ENCODE measurements at places on chromosomes 16 and 17. TPM values are rescaled to one million over a fixed set of nuclear protein-coding genes. Genes with fewer than 3 reads are reported as not detected.
A peak's percentile ranks its signal among the peaks of the same experiment; 100 is the strongest.

DNA sequence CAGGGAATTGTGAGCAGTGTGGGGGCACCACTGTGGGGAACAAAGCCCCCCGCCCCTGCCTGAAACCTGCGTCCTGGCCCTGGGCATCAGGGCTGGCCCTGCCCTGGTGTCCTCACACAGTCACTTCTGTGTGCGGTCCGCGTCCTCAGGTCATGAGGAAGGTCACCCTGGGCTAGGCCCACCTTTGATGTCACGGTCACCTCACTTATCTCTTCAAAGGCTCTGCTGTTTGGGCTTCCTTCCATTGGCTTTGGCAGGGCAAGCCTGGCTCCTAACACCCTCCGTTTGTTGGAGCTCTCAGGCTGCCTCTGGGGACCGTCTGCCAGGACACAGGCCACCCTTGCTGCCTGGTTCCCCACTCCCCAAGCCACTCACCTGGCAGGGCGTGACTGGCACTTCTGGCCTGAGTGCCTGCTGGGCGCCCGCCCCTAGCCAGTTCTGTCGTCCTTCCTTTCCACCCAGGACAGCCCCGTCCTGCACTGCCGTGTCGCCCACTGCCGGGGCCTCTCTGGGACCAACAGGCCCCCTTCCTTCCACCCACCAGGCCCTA, 8.8 kb downstream of the CENPX start:
- DNase-seq = no peak

DNA sequence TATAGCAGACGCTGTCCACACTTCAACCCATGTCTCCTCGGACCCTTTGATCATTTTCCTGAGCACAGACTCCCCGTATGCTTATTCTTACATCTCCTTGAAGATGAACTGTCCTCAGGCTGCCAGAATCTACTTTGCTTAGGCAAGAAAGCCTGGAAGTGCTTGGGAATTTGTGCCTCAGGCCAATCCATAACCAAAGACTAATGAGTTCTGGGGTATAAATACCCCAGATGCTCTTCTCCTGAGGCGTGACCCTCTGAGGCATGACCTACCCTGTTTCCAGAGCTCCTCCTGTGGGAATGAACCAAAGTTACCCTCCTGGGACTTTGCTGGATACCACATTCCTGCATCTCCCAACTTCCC, 10.1 kb upstream of the TEKT3 start:
- no peak for DNase-seq

GRCh38 chr17:66994930-66995535, 30.5 kb downstream of the CACNG4 start:
- no peak for DNase-seq

GRCh38 chr17:69528035-69528434, 113.5 kb downstream of the MAP2K6 start:
- DNase-seq = no peak

DNA sequence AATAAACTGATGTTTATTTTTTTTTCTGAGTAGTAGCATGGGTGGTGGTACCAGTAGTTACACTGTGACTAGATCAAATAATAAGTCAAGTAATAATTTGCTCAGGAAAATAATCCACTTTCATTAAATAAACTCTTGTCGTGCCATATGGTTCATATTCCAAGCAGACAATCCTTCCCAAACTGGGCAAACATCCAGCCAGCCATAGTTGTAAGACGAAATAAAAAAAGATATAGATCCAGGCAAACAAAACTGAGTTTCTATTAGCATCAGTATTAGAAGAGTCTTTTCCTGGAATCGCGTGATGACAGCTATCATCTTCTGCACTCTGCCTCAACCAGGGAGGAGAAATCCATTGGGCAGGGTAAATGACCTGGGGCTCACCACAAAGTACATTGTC, 508.4 kb upstream of the GOT2 start:
- peak; percentile 26 for DNase-seq

GRCh38 chr16:54627616-54628015, 303.0 kb upstream of the IRX5 start:
- DNase-seq = no peak

DNA sequence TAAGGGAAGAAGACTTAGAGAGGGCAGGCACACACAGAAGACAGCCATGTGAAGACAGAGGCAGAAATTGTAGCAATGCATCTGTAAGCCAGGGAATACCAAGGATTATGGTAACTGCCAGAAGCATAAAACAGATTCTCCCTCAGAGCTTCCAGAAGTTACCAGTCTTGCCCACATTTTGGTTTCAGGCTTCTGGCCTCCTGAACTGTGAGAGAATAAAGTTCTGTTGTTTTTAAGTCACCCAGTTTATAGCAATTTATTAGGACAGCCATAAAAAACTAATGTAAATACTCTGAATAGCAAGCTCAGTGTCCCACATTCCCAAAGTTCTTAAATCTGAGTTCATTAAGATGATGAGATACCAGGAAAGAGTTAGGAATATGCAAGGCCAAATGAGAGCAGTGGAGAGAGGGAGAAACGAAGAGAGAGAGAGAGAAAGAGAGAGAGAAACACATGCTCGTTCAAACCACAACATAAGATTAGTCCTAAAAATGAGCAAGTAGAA, 123.4 kb downstream of the HS3ST3A1 start:
- DNase-seq = no peak

- no peak for DNase-seq
Observed at GRCh38 chr16:89475144-89475543, 15.2 kb downstream of the ANKRD11 start.

DNA sequence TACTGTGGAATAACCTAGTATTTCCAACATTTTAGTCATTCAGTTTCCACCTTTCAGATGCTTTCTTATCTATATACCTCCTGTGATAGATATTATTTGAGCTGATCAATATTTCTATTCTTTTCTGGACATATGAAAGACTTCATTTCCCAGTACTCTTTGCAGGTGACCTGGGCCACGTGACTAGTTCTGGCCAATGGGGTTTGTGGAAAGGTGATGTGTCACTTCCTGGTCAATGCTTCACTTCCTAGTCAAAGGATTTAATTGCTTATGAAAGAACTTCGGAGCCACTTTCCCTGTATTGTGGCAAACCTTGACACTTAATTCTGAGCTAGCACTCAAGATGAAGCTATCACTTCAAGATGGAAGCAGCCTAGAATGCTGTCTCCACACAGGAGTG, 248.9 kb upstream of the FOXF1 start:
- DNase-seq = no peak

DNA sequence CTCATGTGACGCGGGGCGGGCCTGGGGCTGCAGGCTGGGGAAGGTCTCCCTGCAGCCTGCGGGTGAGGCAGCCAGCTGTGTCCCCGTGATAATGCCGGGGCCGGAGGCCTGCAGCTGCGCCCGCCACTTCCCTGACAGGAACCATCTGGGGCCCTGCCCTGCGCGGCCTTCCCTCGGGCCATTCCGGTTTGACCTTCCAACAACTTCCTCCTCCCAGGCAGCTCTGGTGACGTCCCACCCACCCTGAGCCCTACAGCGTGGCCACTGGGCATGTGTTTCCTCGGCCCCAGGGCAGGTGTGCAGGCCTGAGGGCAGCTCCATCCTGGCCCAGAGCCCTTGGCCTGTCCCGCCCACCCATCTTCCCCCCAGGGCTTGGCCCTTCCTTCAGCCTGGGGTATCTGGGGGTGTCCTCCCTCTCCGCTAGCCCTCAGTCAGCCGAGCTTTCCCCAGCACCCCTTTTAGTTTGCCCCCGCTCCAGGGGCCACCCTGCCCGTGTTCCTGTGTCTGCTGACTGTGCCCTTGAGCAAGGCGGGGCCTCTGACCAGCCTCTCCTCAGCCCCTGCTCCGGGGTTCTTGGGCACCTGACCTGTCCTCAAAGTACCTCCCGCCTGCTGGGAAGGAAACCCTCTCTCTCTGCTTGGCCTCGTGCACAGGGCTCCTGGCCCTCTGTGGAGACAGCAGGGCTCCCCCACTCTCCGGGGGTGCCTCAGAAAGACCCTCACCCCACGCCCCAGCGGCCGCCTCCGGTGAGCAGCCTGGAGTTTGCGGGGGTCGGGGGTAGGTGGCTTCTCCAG, at the start of gene CBFA2T3:
CBFA2T3 (minus strand) TSS at position 190 of the 794 bp plus-strand sequence. CDS start 400 bp downstream, outside the sequence.
- peak; percentile 8 for DNase-seq

- no peak for DNase-seq
Observed at GRCh38 chr17:62591333-62591732, 36.1 kb upstream of the MRC2 start.

Gene TEX19
- not detected for total RNA-seq

Gene NACA2
- not detected for total RNA-seq

Gene GPR142
- not detected for total RNA-seq

Gene ACAP1
- 1.5 TPM for total RNA-seq

Measured in urinary bladder (tissue), 4 donors.